Memory B cell (primary cell): ENCODE measurements at places on chromosomes 3 and 15.

GRCh38 chr15:60798821-60799220, 319.9 kb upstream of the ICE2 start:
- DNase-seq = no peak

DNA sequence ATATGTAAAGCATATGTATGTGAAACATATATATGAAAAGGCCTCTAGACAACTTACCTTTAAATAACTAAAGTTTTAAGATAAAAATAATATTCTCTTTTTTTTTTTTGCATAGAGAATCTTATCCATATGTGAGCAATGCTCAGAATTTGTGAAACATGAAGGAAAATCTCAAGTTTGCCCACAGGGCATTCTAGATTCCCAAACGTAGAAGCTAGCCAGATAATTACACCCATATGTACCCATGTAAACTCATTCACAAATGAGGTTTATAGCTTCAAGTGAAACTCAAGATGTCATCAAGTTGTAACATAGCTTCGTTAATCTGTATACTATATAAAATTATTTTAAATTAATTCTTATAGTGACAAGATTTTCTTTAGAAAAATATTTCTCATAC, 537.3 kb upstream of the NR2F2 start:
- no peak for DNase-seq

- no peak for DNase-seq
These were observed 101.6 kb downstream of the CGNL1 start for GRCh38 chr15:57477736-57478522.

GRCh38 chr3:153752405-153753027, 368.7 kb upstream of the ARHGEF26 start:
- DNase-seq = no peak

GRCh38 chr3:178987745-178988144, 83.9 kb downstream of the ZMAT3 start:
- no peak for DNase-seq

DNA sequence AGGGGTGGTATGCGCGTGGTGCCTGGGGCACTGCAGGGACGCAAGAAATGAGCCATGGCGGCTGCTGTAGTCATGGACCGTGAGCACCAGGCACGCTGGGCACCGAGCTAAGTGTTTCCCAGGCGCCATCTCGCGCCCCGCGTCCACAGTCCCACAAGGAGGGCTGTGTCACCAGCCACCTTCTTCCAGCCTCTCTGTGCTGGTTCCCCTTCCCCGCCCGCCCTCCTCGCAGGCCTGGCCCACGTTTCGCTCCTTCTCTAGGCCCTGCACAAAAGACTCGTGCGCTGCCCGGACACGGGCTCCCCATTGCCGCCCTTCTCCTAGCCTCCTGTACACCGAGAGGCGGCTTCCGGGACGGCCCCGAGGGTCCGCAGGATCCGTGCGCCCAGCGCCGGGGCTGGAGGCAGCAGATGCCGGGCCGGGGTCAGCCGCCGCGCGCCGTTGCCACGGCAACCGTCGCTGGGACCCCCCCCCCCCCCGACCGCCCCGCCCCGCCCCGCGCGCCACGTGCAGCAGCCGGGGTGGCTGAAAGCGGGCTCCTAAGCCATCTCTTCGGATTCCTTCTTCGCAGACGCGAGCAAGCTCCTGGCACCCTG, 113.4 kb downstream of the SRGAP3 start:
- no peak for DNase-seq

DNA sequence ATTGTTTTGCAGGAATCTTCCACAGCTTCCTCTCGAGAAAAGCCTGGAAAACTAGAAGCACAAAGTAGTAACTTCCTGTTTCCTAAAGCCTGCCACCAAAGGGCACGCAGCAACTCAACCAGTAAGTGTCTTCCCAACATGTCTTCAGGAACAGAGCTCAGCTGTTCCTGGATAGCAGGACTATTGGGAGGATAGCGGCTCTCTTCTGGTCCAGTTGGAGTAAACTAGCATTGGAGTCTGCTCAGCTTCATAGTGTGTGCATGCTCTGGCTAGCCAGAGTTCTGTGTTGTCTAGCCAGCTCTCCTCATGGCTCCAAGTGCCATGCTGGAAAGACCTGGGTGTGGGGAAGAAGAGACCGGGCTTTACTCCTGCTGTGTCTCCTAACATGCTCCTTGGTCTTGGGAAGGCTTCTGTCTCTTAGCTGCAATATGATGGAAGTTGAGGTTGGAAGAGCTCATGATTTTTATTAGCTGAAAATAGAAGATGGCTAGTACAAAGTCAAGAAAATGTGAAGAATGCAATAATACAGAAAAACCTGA, 63.1 kb downstream of the IL16 start:
- no peak for DNase-seq

DNA sequence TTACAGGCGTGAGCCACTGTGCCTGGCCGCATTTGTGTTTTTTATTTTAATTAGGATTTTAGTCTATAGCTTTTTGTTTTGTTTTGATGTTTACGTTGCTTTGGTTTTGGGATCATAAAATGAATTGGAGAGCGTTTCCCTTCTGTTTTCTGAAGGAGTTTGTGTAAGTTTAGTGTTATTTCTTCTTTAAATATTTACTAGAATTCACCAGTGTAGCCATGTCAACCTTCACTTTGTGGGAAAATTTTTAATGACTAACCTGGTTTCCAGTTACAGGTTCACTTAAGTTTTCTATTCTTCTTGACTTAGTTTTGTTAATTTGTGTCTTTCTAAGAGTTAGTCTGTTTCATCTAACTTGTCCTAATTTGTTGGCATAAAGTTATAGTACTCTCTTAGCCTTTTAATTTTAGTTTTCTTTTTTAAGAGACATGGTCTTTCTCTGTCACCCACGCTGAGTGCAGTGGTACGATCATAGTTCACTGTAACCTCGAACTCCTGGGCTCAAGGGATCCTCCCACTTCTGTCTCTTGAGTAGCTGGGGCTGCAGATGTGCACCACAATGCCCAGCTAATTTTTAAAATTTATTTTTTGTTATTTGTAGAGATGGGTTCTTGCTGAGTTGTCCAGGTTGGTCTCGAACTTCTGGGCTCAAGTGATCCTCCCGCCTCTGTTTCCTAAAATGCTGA, 61.0 kb downstream of the CHD2 start:
- no peak for DNase-seq

- DNase-seq = peak; percentile 49
These were observed 36.3 kb downstream of the CHST14 start for GRCh38 chr15:40506964-40507571.

DNA sequence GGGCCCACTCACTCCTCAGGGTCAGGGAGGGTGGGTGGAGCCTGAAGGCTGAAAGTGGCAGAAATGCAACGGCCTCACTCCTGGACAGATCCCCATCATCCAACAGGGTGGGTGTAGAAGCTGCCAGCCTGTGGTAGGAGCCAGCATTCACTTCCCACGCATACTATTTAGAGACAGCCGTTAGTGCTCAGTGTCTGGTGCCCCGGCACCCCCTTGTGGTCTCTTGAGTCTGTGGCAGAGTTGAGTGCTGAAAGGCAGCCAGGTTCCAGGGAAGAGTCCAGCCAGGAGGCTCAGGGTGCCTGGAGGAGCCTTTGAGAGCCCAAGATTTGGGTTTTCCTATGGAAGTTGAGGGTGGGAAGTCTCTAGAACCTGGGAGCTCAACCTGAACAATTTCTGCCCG, 2.1 kb upstream of the GNAT1 start:
- DNase-seq = no peak

DNA sequence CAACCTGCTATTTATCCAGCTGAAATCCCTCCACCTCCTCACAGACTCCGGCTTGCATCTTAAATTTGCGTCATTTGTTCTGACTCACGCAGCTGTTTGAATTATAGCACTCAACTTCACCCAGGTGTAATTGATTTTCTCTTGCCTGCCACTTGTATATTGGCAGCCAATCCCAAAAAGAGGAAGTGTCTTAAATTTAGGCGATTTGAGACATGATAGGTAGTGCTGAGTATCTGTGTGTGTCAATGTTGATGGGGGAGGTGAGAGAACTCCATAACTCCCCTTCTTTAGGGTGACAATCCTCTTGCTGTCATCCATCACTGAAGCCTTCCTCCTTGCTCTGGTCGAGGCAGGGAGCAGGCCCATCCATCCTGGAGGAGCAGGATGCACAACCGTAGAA, 77.2 kb upstream of the TPRG1 start:
- no peak for DNase-seq

DNA sequence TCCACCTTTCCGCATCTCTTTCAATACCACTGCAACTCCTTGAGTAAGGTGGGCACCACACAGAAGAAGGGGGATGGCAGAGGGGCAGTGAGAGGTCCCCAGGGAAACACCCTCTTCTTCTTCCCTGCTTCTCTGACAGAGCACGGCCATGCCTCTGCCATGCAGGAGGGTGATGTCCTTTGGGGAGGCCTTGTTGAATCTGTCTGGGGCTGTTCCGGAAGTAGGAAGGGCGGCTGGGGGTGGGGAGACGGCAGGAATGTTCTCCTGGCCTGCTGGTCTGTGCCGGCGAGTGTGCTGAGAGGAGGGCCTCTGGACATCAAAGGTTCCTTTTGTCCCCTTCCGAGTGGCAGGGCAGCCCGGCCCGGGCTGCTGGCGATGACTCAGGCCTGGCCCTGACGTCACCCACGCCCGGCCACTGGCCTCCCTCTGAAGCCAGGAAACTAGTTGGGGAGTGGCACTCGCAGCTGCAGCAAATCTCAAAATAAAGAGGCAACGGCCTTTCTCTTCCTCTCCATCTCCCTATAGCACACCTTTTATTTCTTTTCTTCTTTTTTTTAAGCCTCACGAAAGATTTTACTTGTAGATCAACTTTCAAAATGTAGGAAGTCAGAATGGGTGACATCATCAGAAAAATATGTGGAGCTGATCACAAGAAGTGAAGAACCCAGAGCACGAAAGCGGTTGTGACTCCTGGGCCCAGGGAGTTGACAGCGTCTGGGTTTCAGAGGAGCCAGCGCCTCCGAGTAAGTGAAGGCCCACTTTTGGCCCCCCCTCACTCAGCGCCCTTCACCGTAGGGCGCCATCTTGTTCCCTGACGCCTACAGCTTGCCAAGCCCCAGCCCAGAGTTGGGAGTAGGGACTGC, at the start of gene ZBTB38:
Gene ZBTB38 (plus strand): TSS at position 443 of the 863 bp plus-strand sequence. CDS start 73,885 bp downstream, outside the sequence.
- no peak for DNase-seq

GRCh38 chr3:52302426-52303145, 13.5 kb upstream of the DNAH1 start:
- no peak for DNase-seq

- DNase-seq = no peak
These were observed 2.8 kb upstream of the SLC28A2 start for GRCh38 chr15:45249125-45249780.

DNA sequence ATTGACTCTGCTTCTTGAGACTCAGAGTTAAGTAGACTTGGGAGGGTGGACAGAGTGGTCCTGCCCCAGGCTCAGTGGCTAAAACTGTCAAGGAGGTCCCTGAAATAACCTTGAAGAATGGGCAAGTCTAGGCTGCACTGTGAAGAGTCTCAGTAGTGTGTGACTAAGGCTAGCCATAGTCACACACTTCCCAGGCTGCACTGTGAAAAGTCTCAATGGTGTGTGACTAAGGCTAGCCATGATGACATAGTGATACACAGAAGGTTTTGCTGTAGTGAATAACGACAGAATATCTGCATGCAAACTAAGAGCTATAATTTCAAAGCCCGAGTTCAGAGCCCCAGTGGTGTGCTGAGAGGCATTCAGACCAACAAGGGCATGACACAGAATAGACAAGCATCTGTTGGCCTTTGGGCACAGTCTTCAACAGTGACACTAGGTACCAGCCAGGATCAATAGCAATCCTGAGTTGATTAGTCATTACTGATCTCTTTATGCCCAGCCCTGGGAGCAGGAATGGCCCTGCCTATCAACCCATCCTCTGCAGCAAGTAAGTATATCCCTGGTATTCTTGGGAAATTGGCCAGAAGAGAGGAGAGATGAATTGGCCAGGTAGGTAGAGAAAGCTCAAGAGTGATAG, 72.4 kb upstream of the BBX start:
- no peak for DNase-seq

DNA sequence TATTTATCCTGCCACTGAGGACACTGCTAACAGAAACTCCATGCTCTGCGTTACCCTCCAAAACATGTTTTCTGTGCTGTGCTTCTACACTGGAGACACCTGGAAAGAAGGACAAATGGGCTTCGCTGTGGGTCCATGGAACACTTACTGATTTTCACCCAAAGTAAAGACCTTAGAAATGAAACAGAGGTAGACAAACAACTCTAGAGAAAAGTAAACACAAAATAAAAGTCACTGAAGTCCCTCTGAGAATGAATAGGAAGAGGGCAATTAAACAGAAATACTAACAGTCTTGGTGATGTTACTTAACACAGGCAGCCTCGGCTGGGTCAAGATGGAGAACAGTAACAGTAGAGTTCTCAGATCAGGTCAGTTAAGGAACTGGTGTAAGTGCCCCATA, 6.7 kb upstream of the STIMATE start:
- DNase-seq = no peak

DNA sequence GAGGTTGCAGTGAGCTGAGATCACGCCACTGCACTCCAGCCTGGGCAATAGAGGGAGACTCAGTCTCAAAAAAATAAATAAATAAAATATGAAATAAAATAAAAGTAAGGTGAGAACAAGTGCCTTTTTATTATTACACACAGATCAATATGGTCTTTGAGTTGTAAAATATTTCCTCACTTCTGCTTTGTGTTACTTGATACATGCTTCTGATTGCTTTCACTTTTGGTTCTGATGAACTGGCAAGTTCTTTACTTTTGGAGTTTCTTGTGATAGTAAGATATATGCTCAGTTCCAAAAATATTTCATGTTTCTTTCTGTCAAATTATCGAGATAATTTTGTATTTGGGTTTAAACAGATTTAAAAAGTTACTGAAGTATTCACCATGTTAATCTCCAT, 16.6 kb upstream of the GYG1 start:
- no peak for DNase-seq

DNA sequence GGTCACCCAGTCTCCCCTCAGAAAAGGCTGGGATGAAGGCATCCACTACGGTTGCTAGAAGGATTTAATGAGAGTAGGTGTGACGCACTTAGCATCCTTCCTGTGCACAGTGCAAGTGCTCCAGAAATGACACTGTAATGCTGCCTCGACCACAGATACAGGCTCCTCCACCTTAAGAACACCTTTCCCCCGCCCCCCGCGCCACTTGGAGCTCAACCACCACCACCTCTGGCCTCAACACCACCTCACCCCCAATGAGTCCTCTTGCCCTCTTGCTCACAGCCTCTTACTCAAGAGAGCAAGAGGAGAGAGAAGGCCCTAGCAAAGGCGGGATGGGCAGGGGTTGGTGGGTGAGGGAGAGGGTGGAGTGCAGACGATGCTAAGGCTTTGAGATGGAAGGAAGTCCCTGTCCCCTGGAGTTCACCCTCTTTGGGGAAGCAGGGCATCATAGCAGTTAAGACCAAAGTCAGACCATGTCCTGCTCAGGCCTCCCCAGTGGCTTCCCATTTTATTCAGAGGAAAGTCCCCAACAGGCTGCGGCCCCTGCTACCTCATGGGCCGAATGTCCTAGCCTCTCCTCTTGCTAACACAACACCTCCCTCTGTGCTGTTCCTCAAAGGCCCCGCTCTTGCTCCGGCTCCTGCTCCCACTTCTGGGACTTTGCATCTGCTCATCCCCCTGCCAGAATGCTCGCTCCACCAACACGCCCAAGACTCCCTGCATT, 8.3 kb downstream of the STARD5 start:
- no peak for DNase-seq
